ENCODE measurements at places on chromosomes 3 and 15. TPM values are rescaled to one million over a fixed set of nuclear protein-coding genes. Genes with fewer than 3 reads are reported as not detected.

DNA sequence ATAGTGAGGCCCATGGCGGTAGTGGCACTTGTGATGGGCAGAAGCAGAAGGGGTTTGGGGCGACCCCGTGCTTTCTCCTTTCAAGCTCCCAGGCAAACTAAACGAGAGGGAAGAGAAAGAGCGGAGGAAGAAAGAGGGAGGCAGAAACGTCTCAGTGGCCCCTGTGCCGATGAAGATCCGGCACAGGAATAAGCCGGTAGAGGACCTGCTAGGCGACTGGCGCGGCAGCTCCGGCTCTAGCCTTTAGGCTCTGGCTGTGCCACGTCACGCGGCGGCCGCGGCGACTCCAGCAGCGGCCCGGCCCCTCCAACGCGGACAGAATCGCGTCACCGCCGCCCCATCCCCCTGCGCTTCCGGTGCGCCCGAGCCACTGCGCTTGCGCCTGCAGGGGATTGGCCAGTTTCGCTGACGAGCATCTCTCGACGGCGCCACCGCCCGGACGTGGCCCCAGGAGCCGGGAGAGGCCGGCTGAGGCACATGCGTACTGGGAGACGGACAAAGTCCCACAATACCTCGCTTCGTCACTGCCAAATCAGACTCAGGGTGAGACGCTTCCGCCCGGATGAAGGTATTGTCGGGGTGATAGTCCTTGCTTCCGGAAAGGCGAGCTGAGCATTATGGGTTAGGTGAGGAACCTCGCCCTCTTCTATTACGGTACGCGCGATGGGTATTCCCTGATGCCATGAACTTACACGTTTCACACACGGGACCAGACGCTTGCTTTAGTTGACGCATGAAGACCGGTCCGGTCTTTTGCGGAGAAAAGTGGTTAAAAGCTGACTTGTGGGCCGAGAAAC is at the start of gene ARF4:
Gene ARF4 (minus strand): TSS at position 218 of the 797 bp plus-strand sequence. CDS start 204 bp downstream, at position 14.
- DNase-seq, result peak; percentile 98

GRCh38 chr15:63287109-63287508 is 9.7 kb downstream of the APH1B start:
- no peak for DNase-seq

DNA sequence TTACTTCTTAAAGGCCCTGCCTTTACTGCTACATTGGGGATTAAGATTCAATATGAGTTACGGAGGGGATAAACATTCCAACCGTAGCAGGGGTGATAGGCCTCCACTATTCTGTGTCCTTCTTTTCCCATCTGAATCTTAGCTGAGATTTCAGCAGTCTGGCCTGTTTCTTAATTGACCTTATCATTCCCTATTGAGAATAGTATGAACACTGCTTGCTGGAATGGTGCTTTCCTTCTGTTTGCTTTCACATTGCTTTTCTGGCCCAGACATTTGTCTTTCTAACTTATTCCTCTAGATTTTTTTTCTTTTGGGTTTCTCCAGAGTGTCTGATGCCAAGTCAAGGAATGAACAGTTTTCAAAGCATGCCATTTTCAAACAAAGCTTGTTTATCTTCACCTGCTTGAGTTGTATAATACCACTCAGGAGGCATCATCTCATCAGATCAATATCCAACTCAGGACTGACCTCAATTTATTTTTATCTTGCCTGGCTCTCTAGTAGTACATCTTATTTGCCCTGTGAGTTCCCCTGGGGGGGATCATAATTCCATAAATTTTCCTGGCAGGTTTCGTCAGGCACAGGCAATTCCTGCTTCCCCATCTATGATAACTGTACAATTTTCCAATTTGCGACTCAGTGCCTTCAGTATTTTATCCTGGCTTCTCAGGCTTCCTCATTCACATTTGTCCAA is 161.1 kb upstream of the STT3B start:
- no peak for DNase-seq

DNA sequence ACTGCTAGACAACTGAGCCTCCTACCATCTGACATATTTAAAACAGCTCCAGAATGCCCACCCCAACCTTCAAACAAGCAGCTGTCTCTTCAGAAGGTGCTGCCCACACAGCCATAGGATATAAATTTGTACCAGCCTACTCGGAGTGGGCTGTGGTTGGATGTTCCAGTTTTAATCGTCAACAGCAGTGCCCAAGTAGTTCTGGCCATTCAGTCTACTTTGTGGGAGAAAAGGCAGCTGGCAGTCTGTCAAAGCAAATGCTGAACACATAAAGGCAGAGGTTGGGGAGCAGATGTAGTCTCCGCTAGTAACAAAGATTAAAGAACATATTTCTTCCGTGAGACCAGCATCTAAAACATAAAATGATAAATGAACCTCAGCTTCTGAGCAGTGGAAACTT is 15.9 kb upstream of the ERC2 start:
- no peak for DNase-seq

DNA sequence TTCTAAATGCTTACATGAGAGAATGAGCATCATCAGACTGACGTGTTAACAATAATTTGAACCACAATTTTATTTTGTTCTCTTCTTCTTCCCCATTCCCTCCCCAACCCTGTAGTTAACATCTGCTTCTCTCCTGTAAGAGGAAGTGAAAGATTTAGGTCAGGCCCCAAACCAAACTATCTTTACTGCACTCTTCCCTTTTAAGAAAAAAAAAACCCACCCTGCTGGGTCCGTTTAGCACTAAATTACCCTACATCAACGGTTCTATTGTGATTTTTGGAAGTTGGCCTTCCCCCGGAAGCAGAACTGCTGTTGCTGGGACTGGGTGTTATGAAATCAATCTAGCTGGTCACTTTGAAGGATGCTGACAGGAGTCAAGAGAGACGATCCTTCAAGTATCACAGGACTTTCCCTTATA is 49.4 kb downstream of the NFKBIZ start:
- DNase-seq, result no peak

- no peak for DNase-seq
These were observed 31.9 kb upstream of the SPTSSB start for GRCh38 chr3:161403251-161403650.

GRCh38 chr15:63181648-63182047 is 7.8 kb upstream of the RAB8B start:
- DNase-seq, result no peak

DNA sequence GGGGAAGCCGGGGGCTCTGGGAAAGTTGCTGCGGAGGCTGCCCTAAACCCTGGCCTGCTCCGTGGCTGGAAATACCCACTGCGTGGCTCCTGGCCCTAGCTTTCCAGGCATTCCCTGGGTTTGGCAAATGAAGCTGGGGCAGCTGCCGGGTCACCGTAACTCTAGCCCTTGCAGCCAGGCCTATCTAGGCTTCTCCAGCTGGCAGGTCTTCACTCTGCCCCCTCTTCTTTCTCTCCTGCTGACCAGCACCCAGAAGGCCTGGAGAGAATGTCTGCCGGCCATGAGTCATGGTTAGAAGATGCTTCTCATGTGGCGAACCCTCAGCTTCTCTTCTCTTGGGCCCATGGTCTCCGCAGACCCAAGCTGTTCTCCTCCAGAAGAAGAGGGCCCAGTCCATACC is 5.6 kb upstream of the DLL4 start:
- no peak for DNase-seq

DNA sequence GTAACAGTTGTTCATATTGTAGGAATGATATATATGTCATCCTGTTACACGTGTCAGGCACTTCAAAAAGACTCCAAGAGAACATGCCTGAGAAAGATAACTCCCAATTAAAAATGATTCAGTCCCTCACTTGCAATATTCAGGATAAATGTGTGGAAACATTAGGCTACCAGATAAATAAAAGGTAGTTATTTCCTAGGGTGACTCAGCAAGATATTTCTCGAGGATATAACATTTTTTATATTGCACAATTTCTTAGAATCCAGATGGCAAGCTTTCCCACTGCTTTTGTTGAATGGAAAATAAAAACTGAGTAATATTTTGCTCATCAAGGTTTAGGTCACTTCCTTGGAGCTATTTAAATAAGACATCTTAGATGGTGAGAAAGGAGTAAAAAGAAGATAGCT is 181.4 kb downstream of the GAP43 start:
- DNase-seq, result no peak

GRCh38 chr15:99324082-99324620 is 72.9 kb downstream of the LRRC28 start:
- peak; percentile 83 for DNase-seq

The ANKRD63 gene
- total RNA-seq, result 11.4 TPM

The CYP1A2 gene
- total RNA-seq, result not detected

The SPATA12 gene
- total RNA-seq, result not detected
